ENCODE measurements at places on chromosomes 2 and 18. TPM values are rescaled to one million over a fixed set of nuclear protein-coding genes. Genes with fewer than 3 reads are reported as not detected.

- peak; percentile 89 for DNase-seq
- H3K36me3 ChIP-seq, result no peaks in the 10 kb centered on the region
- H3K4me3 ChIP-seq, result peak overlapping the region; percentile 67
These were observed 818 bp upstream of the IKZF2 start for GRCh38 chr2:213152065-213152794.

DNA sequence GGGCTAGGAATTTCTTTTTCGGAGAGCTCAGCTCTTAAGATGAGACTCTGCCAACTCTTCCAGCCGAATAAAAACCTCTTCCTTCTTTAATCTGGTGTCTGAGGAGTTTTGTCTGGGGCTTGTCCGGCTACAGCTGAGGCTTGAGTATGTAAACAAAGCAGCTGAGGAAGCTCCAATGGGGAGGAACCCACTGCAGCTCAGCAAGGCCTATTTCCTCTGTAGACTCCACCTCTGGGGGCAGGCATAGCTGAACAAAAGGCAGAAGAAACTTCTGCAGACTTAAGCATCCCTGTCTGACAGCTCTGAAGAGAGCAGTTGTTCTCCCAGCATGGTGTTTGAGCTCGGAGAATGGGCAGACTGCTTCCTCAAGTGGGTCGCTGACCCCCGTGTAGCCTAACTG lies 838.7 kb downstream of the CCDC85A start:
- H3K36me3 ChIP-seq, result no peaks in the 10 kb centered on the region
- no peak overlapping the region for H3K4me3 ChIP-seq
- H3K4me1 ChIP-seq, result no peaks in the 10 kb centered on the region
- no peaks in the 10 kb centered on the region for H3K27me3 ChIP-seq

DNA sequence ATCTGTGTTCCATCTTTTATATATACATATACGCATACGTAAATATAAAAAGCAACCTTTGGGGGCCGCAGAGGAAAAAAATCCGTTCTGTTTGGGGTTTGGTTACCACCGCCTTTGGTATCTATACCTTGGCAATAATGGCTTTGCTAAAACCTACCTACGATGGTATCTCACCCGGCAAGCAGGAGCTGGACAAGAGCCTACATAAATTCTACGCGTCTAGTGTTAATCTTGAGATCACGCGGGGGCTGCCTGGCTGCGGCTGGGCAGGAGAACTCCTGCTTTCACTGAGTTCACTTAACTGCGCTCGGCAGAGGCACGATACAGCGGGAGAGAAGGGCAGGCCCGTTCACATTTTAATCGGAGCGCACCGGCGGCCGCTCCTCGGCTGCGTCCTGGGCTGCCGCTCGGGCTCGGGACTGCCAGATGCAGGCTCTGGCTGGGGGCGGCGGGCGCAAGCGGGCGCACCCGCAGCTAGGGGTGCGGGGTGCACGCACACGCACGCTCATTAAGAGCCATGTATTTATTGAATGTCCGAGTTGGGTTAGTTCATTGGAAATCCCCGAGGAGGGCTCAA lies 1.7 kb upstream of the POU3F3 start:
- H3K27ac ChIP-seq, result no peak overlapping the region
- no peaks in the 10 kb centered on the region for H3K36me3 ChIP-seq
- H3K4me3 ChIP-seq, result peak overlapping the region; percentile 32
- H3K4me1 ChIP-seq, result peaks cover 19% of the 10 kb centered on the region
- H3K27me3 ChIP-seq, result peaks cover 86% of the 10 kb centered on the region

DNA sequence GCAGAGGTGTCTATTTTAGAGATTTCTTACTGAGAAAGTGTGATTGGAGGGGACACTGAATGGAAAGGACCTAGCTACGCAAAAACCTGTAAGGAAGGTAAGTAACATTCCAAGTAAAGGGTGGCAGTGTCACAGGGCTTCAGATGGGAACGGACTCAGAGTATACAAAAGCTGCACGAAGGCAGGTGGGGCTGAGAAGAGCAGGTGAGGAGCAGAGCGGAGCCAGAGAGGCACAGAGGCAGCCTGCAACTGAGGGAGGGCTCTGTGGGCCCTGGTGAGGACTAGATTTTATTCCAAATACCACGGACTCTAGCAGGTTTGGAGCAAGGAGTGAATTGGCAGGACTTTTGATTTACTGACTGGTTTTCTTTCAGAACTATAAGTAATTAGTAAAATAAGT lies 331.3 kb upstream of the PKDCC start:
- no peaks in the 10 kb centered on the region for H3K27me3 ChIP-seq
- no peaks in the 10 kb centered on the region for H3K4me1 ChIP-seq
- H3K4me3 ChIP-seq, result no peak overlapping the region

DNA sequence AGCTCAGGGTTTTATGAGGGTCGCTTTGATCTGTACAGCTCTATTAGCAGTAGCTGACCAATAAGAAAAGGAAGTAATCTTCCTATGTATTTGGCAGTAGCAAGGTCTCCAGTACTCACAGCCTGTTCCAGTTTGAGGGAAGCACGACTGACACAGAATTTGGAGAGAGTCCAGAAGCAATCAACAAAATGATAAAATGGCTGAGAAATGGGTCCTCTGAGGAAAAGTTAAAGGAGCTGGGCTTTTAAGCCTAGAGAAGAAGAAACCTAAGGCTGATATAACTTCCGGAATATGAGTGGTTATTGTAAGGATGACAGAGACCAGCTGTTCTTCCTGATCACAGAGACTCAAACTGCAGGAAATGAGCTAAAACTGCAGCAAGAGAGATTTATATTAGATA lies 382.8 kb downstream of the GPD2 start:
- no peak overlapping the region for H3K27ac ChIP-seq
- H3K4me1 ChIP-seq, result no peaks in the 10 kb centered on the region
- DNase-seq, result no peak
- H3K4me3 ChIP-seq, result no peak overlapping the region
- H3K36me3 ChIP-seq, result no peaks in the 10 kb centered on the region
- H3K27me3 ChIP-seq, result no peaks in the 10 kb centered on the region

The REG3G gene
- not detected for total RNA-seq

The GCG gene
- not detected for total RNA-seq

The TRIM43 gene
- not detected for total RNA-seq

The TGFA gene
- total RNA-seq, result 9.1 TPM

The FSHR gene
- total RNA-seq, result not detected

The CMPK2 gene
- 23.2 TPM for total RNA-seq

The ADD2 gene
- total RNA-seq, result 1.4 TPM

The TMEM247 gene
- total RNA-seq, result not detected
